SHP77 (cell line): ENCODE measurements at places on chromosomes 5 and 9.

- DNase-seq, result no peak
Observed at GRCh38 chr5:173814053-173814452, 74.1 kb upstream of the CPEB4 start.

DNA sequence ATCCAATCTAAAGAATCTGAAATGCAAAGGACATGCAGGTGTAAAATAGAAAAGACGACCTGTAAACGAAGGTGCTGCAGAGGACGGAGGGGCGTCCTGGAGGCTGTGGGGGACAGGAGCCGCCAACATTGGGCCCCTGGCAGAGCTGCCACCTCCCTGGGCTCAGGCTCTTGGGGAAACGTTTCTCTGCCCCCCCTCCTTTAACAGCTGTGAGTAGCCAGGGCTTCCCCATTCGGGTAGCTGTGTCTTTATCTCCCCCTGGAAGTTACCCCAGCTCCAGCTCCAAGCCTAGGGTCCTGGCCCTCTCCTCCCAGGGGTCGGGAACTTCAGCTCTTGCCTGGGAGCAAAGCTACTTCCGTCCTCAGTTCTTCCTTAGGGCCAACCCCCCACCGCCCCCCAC, 51.5 kb downstream of the PSD2 start:
- no peak for DNase-seq

DNA sequence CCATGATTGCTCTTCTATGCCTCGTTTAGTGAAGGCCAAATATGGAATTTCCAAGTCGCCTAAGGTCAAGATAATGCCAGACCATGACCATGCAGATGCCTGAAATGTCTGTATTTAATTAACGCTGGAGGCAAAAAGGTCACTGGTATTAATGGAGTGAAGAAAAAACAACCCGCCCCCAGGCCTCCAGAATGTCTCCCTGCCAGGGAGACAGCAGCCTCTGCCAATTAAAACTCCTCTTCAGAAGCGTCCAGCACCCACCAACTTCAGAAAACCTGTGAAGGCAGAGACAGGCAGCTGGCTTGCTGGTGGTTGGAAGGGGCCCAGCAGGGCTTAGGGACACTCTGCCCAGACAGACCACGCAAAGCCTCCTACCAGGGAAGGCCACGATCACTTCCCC, 94.4 kb downstream of the VAV2 start:
- no peak for DNase-seq

DNA sequence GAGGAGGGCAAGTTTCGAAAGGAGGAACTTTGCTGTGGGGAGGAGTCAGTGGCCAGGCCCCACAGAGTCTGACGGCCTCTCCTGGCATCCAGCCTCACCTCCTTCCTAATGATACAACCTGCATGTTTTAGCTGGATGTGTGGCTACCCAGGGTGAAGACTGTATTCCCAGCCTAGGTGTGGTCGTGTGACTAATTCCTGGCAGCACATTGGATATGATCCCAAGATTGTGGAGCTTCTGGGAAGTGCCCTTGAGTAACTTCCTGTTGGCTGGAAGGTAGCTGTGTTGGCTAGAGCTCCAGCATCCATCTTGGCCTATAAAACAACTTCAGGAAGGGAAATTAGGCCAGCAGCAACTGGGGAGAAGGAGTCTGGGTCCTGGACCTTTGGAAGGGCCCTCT, 19.0 kb upstream of the LPCAT1 start:
- no peak for DNase-seq

GRCh38 chr9:120252248-120252647, 327.7 kb downstream of the CDK5RAP2 start:
- DNase-seq, result no peak

GRCh38 chr5:158943569-158943968, 156.1 kb downstream of the EBF1 start:
- no peak for DNase-seq

- no peak for DNase-seq
Observed at GRCh38 chr5:109324351-109324750, 85.4 kb downstream of the PJA2 start.

DNA sequence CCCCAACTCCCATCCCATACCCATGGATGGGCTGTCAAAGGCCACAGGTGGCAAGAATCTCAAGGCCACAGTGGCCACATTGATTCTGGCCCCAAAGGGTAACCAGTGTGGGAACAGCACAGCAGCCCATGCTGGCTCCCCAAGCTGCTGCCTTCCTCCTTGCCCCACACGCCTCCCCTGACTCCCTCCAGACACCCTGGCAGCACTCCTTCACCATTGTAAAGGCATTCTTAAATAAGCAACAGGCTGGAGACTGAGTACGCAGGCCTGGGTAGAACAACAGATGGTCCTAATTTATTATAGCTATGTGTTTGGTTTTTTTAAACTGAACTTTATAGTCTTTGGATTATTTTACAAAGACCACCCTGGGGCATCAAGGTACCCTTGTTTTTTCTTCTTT, 158.8 kb downstream of the TSSK1B start:
- DNase-seq, result no peak

DNA sequence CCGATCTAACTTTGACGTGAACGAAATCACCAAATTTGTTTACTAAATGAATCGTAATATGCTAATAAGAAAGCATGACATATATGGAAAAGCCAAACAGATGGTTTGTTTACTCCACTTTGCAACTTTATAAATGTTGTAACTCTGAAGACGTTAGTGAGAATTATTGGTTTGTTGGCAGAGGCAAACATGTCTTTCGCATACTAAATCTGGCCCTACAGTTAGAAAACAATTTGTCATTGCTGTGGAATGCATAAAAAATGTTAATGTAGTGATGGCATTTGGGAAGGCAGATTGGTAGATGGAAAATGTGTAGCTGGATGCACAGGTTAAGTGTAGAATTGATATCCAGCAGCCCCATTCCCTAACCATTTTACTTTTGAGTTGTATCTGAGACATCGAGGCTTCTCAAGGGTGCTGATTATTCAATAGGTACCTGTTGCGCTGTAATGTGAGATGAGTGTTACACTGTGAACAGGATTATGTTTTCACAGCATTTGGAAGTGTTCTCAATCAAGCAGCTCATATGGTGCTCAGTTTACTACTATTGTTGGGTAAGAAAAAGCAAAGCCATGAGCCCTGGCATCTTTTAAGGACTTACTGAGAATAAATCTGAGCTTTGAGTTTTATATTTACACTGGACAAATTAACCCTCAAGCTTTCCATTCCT, 444.8 kb downstream of the BNC2 start:
- no peak for DNase-seq

GRCh38 chr5:86968301-86968753, 299.4 kb upstream of the RASA1 start:
- DNase-seq, result no peak

GRCh38 chr5:93184041-93184440, 397.0 kb downstream of the NR2F1-AS1 start:
- DNase-seq, result no peak

DNA sequence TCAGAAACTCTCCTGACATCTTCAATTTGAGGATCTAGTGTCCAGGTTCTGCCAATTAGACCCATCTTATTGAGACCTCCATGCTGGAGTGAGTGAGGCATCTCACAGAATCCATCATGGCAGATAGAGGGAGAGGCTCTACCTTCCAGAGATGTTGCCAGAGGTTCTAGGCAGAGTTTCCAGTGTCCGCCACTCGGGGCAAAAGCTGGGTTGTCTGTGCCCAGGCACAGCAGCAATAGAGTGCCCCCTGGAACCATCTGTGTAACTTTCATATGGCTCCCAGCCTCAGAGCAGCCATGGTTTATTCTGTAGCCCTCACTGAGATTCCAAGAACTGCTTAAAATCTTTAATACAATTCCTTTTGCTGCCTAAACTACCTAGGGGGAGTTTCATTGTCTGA, 16.6 kb upstream of the CCDC112 start:
- DNase-seq, result no peak

DNA sequence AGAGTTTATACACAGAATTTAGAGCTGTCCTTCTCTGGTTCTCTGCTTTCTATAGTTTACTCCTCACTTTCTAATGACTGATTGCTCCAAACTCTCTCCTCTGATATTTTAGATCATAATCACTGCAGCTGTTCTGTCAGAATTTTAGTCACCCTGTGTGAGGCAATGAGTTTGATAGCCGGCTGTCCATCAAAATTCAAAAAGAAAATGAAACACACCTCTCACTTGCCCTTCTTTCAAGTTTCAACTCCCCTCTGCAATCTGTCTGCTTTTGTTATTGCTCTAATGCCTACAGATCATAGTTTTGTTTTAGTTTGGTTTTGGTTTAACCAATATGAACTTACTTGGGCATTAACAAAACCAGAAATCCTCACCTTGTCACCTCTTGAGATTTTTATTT, 23.3 kb upstream of the ABLIM3 start:
- DNase-seq, result no peak

DNA sequence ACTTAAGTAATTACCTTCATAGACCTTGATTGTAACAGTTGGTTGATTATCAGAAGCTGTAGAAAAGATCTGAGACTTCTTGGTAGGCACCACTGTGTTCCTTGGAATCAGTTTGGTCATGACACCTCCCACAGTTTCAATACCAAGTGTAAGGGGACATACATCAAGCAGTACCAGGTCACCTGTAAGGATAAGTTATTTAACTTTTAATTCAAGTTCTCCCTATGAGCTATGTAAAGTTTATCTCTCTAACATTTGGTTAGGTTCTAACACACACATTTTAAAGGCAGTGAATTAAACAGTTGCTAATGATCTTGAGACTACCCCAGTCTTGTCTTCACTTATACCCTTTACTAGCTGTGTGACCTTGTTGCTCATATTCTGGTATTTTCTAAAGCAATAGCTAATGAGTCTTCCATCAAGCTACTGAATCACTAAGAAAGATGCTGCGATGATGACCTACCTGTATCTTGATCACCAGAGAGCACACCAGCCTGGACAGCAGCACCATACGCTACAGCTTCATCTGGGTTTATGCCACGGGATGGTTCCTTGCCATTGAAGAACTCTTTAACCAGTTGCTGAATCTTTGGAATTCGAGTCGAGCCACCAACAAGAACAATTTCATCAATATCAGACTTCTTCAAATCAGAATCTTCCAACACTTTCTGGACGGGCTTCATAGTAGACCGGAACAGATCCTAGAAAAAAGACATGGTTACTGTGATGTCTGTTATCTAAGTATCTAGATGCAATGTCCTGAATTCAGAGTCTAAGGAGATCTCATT, 2.8 kb downstream of the HSPA5 start:
- DNase-seq, result no peak

DNA sequence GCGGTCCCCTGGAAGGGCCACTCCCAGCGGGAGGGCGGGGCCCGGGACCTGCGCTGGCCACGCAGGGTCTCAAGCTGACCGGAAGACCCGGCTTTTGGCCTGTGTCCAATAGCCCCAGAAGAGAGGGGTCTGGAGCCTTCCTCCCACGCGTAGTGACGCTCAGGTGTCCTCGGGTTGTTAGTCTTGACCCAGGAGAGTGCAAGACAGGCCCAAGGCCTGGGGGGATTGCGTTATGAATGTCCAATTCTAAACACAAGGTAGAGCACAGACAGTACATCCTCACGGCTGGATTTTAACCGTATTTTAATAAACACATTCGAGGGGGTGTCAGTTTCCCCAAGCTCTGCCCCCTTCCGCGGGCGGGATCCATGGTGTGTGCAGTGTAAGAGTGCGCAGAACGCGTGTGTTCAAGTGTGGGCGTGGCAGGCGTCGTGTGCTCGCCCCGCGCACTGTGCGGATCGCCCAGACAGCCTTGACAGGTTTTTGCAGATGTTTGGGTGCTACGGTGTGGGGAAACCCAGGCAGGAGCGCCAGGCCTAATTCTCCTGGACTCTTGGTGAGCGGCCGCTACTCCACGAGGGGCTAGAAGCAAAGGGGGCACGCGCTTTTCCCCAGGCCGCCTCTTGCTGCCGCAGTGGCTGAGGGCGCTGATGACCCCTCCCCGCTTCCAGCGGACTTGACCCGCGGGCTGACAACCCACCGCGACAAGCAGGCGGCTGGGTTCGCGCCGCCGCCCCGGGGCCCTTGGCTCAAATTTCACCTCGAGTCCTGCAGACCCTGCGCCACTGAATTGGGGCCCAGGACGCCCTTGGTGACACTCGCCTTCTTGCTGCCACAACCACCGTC, 6.1 kb upstream of the DMRT3 start:
- no peak for DNase-seq
